ENCODE measurements at places on chromosomes 4 and X.

DNA sequence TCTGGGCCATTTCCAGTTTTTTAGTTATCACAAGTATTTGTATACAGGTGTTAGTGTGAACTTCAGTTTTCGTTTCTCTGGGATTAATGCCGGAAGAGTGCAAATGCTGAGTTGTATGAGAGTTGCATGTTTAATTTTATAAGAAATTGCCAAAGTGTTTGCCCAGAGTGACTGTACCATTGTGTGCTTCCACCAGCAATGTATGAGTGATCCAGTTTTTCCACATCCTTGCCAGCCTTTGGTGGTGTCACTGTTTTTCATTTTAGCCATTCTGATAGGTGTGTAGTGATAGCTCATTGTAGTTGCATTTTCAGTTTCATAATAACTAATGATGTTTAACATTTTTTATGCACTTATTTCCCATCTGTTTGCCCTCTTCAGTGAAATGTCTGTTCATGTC is 18.4 kb downstream of the PLS3 start:
- DNase-seq: no peak

- DNase-seq: no peak
Measured at GRCh38 chrX:108734426-108734825, 1.9 kb downstream of the IRS4 start.

- no peak for DNase-seq
Measured at GRCh38 chr4:181085557-181085956, 1157.6 kb upstream of the TENM3 start.

GRCh38 chr4:61336488-61336887 is 136.4 kb downstream of the ADGRL3 start:
- no peak for DNase-seq

DNA sequence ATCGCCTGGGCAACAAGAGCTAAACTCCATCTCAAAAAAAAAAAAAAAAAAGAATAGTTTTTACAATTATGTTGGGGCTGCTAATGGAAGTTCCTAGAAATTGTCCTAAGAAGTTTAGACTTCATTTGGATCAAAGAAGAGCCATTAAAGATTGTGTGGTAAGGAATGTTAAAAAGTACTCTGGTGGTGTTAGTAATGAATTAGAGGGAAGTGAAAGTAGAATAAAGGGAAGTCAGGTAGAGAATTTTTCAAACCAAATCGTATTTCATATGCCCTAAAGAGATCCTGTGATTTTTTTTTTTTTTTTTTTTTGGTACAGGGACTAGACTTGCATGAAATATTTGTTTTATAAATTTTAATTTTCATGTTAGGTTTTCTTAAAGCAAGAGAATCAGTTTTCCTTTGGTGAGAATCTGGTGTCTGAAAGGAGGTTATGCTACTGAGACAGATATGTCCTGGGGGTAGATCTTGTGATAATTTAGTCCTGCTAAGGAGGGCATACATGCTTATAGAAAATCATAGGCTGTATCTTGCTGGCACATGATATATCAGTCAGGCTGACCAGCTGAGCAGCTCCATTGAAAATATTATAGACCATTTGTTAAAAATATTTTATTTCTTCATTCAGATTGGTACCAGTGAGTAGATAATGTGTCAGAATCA is 10.7 kb downstream of the SEC24B start:
- no peak for DNase-seq
